ENCODE measurements at places on chromosomes 2 and 18.

GRCh38 chr2:119744335-119744939 lies 15.3 kb upstream of the PTPN4 start:
- no peak overlapping the region for H3K27ac ChIP-seq
- no peaks in the 10 kb centered on the region for H3K36me3 ChIP-seq
- no peaks in the 10 kb centered on the region for H3K4me1 ChIP-seq

GRCh38 chr2:2703762-2704427 lies 372.8 kb upstream of the MYT1L start:
- no peak overlapping the region for H3K4me3 ChIP-seq
- no peaks in the 10 kb centered on the region for H3K27me3 ChIP-seq
- no peak for DNase-seq
- no peaks in the 10 kb centered on the region for H3K4me1 ChIP-seq

DNA sequence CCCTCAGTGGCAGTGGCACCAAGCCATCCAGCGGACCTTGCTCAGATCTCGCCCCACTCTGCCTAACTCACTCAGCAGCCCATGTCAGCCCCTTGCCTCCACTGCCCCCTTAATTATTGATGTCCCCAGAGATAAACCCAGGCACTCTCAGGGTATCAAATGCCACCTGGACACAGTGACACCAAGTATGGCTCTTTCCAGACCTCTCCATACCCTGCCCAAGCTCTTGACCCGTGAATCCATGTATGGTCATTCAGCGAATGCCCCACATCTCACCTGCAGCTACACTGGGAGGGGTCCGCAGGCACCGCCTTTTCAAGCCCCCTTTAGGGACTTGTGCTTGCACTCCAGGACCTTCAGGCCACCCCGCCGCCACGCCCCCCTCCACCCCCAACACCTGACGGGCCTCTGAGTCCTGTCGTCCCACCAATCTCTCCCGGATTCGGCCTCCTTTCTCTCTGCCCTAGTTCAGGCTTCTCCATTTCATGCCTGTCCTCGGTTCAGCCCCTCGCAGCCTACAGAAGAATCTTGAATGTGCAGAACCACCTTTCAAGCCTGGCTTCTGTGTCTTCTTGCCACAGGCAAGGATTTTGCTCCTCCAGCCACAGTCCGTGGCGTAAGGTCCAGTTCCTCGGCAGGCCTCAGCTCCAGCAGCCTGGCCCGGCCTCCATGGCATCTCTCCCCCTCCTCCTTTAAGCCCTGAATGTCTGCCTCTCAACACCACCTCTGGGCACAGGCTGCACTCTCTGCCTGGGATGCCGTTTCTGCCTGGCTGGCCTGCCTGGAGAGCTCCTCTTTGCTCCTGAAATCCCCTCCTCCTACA lies 54.1 kb upstream of the ODC1 start:
- no peaks in the 10 kb centered on the region for H3K4me1 ChIP-seq
- H3K27me3 ChIP-seq = peaks cover 9% of the 10 kb centered on the region
- no peak for DNase-seq
- H3K36me3 ChIP-seq = no peaks in the 10 kb centered on the region

DNA sequence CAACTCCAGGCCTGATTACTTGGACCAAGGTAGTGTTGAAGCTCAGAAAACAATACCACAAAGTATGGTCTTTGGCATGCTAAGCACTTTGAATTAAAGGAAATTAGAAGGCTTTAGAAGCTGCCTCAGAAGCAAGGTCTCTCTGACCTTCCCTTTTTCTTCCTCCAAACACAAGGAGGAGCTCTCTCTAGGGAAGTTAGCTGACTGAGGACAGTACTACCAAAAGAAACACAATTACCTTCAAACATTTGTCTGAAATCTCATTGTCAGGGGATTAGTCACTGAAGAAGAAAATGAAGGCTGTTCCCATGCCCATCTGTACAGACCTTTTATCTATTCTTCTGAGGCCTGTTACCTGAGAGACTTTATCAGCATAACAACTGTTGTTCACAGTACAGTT lies 279.3 kb downstream of the CDH20 start:
- H3K4me3 ChIP-seq = no peak overlapping the region
- no peak overlapping the region for H3K27ac ChIP-seq
- H3K27me3 ChIP-seq = peaks cover 16% of the 10 kb centered on the region
- no peaks in the 10 kb centered on the region for H3K36me3 ChIP-seq
- DNase-seq = no peak

GRCh38 chr2:11411768-11412448 lies 54.1 kb downstream of the E2F6 start:
- H3K27ac ChIP-seq = no peak overlapping the region
- no peak overlapping the region for H3K4me3 ChIP-seq
- no peaks in the 10 kb centered on the region for H3K36me3 ChIP-seq
- no peaks in the 10 kb centered on the region for H3K4me1 ChIP-seq

DNA sequence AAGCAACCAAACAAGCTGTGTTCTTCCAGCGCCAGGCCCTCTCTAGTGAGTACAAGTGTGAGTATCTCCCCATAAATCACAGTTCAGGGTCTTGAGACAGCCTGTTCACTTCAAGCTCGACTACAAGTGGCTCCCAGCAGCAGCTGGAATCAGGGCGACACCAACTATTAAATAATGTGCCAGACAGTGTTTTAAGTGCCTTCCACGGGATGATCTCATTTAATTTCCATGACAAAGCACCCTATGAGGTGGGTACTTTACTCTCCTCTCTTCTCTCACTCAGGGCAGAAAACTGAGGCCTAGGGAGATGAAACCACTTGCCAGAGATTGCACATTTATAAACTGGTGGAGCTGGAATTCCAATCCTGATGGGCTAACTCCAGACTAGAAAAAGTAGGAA lies 2.6 kb upstream of the FAM136A start:
- no peak overlapping the region for H3K4me3 ChIP-seq
- no peak for DNase-seq
- H3K36me3 ChIP-seq = no peaks in the 10 kb centered on the region
- peaks cover 14% of the 10 kb centered on the region for H3K4me1 ChIP-seq
- H3K27me3 ChIP-seq = peaks cover 5% of the 10 kb centered on the region

All from activated naive CD8-positive, alpha-beta T cell treated with anti-CD3 and anti-CD28 coated beads, Interleukin-2, amount 10 ng/mL, durations not matched to agents 7 days and 5 days (primary cell).